ENCODE measurements at places on chromosomes 3 and 15. TPM values are rescaled to one million over a fixed set of nuclear protein-coding genes. Genes with fewer than 3 reads are reported as not detected.

CCDC39 gene
- not detected for total RNA-seq

DNA sequence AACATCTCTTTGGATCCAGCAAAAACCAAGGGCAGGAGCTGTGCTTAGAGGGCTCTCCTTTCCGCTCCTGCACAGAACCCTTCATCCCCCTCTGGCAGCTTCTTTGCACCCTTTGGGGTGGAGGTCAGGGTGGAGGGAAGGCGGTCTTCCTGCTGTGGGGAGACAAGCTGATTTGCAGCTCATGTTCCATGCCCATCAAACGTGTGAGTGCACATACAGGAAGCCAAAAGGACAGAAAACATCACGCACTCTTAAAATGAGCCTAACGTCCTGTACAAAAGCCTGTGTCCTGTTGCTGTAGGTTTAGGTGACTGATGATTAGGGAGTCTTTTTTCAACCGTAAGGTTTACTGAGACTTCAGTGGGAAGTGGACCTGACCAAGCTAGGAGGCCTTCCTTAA, 195.2 kb downstream of the PLCL2 start:
- DNase-seq: no peak
- peaks cover 60% of the 10 kb centered on the region for H3K36me3 ChIP-seq
- H3K4me3 ChIP-seq: no peak overlapping the region
- no peaks in the 10 kb centered on the region for H3K27me3 ChIP-seq
- H3K4me1 ChIP-seq: no peaks in the 10 kb centered on the region

DNA sequence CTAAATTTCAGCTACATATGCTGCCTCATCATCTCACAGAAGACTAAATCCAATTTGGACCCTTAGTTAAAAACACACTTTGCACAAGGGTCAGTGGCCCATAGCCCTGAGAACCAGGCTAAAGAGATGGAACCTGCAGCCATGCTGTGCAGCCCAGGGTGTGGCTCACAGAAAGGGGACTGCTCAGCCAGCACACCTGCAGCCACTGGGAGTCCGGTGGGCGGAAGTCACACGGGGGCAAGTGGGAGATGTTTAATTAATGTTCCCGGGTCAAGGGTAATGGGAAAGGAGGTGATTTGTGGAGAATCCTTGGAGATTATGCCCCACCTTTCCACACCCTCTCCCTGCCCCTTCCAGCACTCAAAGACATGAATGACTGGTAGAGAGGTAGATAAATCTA, 467.4 kb downstream of the EPHB1 start:
- no peaks in the 10 kb centered on the region for H3K36me3 ChIP-seq
- DNase-seq: no peak
- H3K27ac ChIP-seq: no peak overlapping the region
- no peaks in the 10 kb centered on the region for H3K27me3 ChIP-seq

DNA sequence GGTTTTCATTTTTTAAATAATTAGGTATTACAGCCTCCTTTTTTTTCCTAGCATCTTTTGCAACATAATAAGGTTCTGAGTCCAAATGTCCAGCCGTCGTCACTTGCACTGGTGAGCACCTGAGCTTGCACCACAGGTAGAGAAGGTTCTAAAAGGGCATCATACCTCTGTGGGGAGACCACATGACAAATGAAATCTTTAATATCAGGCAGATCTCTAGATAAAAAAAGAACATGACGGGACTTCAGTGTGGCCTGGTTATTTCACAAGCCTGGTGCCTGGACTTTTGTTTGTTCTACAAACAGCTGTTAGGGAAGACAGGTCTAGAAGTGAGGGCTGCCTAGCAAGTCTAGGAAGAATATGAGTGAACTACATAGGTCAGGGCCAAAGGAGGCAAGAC, 3.6 kb downstream of the ZBED2 start:
- peaks cover 27% of the 10 kb centered on the region for H3K4me1 ChIP-seq
- no peaks in the 10 kb centered on the region for H3K36me3 ChIP-seq
- H3K27ac ChIP-seq: no peak overlapping the region
- H3K27me3 ChIP-seq: no peaks in the 10 kb centered on the region
- H3K4me3 ChIP-seq: no peak overlapping the region

DNA sequence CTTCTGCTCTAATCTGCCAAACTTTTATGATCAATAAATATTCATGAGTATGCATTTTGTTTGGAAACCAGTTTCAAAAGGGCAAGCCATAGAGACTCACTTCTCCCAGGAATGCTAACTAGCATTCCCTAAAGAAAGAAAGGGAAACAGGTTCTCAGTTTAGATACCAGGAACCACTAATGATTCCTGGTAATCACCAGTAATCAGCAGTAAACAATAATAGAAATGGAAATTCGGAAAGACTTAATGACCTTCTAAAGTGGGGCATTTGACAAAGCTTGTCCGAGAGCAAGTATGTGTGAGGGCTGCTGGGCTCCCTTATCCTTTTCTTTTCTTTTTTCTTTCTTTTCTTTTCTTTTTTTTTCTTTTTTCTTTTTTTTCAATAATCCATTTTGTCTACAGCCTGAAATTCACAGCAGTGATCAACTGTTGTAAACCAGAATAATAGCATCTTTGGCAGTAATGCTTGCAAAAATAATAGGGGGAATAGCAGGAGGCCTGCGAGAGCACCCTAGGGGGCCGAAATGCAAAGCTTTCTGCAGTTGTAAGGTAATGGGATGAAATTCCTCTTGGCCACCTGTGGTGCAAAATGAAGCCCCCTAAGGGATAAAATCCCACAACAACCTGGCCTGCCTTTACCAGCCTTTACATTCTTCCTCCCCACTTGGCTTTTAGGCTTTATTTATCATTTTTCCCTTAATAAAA, 253.2 kb downstream of the ZPLD1 start:
- no peak overlapping the region for H3K27ac ChIP-seq
- H3K4me1 ChIP-seq: no peaks in the 10 kb centered on the region
- no peaks in the 10 kb centered on the region for H3K27me3 ChIP-seq
- DNase-seq: no peak
- no peaks in the 10 kb centered on the region for H3K36me3 ChIP-seq
- H3K4me3 ChIP-seq: no peak overlapping the region

DNA sequence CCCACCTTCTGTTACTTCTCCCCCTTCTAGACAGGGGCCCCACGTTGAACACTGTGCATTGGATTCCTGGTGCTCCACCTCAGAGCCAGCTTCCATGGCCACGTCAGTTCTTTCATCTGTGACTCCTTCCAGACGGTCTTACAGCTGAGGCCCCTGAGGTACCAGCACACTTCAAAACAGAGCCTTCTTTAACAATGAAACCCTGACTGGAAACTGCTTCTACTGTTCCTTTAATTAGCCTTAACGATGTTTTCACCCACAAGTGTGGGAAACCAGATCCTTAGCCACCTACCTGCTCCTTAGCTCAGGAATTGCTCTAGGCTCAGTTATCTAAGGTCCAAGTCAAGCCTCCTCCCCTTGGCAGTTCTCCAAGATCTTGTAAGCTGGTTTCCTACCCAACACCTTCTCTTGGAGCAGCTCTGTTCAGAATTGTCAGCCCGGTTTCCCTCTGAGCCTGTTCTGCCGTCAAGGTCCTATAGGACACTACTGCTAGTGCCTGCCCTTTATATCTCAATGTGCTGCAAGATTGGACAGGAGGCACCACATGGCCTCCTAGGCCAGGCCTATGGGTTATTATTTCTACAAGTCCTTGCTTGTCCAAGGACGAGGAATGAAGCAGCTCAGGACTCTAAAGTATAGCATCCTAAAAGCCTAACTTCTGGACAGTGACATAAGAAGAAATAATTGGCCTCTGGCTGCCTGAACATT, 80.7 kb downstream of the FMN1 start:
- no peaks in the 10 kb centered on the region for H3K36me3 ChIP-seq
- peaks cover 4% of the 10 kb centered on the region for H3K27me3 ChIP-seq
- H3K27ac ChIP-seq: no peak overlapping the region
- DNase-seq: no peak
- no peak overlapping the region for H3K4me3 ChIP-seq
- no peaks in the 10 kb centered on the region for H3K4me1 ChIP-seq
